ENCODE measurements at places on chromosomes 2 and 18. TPM values are rescaled to one million over a fixed set of nuclear protein-coding genes. Genes with fewer than 3 reads are reported as not detected.

DNA sequence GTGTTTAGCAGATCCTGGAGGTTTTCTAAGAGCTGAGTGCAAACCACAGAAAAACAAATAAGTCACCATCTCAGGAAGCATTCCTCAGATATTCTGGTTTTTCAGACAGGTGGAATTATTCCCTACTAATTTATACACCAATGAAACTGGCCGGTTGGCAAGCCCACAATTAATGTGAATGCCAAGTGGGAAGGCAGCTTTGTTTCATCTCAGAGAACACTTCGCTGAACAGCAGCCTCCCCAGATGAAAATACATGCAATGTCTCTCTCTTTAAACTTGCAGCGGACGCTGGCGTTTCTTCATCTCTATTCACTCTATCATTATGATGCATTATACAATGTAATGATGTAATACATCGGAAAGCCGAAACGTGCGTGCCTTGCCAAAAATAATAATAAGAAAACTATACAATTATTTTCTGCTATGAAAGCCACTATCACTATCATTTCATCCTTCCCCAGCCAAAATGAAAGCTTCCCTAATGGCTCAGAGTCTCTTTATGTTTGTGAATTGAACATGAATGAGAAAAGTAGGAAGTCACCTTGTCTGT is 649.4 kb downstream of the BCL11A start:
- no peaks in the 10 kb centered on the region for H3K27me3 ChIP-seq
- H3K27ac ChIP-seq, result no peak overlapping the region
- DNase-seq, result no peak
- H3K4me1 ChIP-seq, result no peaks in the 10 kb centered on the region
- H3K36me3 ChIP-seq, result no peaks in the 10 kb centered on the region

DNA sequence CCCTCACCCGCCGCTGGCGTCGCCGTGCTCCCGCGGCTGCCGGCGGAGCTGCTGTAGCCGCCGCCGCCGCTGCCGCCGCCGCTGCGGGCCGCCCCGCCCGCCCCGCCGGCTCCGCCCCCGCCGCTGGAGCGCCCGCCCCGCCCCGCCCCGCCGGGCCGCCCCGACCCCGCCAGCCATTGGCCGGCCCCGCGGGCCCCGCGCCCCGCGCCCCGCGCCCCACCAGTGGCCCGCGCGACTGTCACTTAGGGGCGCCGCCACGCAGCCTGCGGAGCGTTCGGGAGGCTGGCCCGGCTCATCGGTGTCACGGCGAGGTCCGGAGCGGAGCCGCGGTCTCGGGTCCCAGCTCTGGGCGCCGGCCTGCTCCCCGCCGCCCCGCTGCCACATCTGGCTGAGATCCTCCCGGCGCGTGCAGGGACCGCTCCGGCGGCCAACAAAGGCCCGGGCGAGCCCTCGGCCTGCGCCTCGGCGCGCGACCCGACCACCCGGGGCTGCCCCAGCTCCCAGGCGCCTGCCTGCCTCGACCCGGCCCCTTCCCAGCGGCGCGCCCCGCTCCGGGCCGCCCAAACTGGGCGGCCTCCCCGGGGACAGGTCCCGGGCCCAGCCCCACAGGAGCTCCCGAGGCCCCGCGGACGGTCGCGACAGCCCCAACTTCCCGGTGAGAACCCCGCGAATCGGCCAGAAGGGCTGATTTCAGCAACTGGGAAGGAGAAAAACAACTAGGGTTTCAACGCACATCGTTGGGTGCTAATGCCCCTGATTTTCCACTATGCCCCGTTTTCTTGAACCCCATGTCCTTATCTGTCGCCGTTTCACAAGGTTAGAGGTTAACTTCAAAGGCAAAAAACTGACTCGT is at the start of gene MGAT4A:
Gene MGAT4A, minus strand, starts transcription at position 92 of the 853 bp plus-strand sequence. CDS start 4,800 bp downstream, outside the sequence.
- DNase-seq, result no peak
- H3K36me3 ChIP-seq, result no peaks in the 10 kb centered on the region
- H3K4me3 ChIP-seq, result peak within 1 kb of the TSS; percentile 50
- peaks cover 27% of the 10 kb centered on the region for H3K27me3 ChIP-seq
- no peak within 1 kb of the TSS for H3K27ac ChIP-seq
- H3K4me1 ChIP-seq, result peaks cover 4% of the 10 kb centered on the region

- no peaks in the 10 kb centered on the region for H3K36me3 ChIP-seq
- H3K27me3 ChIP-seq, result no peaks in the 10 kb centered on the region
- DNase-seq, result no peak
- H3K4me1 ChIP-seq, result no peaks in the 10 kb centered on the region
Observed at GRCh38 chr2:101718993-101719571, 21.6 kb downstream of the MAP4K4 start.

DNA sequence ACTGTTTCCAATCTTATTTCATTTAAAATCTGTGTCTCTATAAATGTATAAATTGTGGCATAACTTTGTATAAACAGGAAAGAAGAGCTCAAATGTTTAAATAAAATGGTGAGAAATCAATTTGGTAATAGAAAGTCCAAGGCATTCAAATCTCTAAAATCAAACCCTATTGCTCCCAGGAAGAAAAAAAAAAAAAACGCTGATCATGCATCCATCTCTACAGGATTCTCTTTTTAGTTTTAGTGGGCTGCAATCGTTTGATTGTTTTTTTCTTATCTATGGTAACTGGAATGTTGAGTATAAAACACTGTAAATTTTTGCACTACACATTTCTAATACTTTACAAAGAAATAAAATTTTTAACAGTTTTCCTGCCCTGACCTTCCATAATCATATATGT is 75.6 kb downstream of the NCKAP1 start:
- no peak overlapping the region for H3K27ac ChIP-seq
- no peaks in the 10 kb centered on the region for H3K27me3 ChIP-seq
- no peak overlapping the region for H3K4me3 ChIP-seq
- peaks cover 29% of the 10 kb centered on the region for H3K36me3 ChIP-seq
- no peak for DNase-seq

DNA sequence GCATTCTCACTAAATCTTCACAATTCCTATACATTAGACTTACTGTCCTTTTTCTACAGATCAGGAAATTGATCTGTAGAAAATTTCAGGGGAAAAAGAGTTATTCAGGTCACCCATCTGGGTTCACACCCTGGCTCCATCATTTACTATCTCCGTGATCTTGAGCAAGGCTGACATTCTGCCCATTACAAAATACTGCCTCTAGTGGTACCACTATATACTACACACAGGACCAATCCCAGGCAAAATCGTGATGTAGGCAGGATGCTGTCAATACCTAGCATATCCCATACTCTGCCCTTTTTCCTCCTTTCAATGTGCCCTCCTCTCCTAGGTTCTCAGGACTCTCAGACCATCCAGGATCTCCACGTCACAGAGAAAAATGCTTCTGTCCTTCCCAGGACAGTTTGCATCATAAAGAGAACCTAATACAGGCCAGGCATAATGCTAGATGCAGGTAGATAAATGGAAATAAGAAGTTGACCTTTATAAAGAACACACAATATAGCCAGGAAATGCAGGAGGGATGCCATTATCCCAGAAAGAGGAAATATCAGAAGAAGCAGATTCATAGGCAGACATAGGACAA is 101.9 kb downstream of the CDH20 start:
- no peaks in the 10 kb centered on the region for H3K36me3 ChIP-seq
- H3K27me3 ChIP-seq, result no peaks in the 10 kb centered on the region
- no peaks in the 10 kb centered on the region for H3K4me1 ChIP-seq

The RESP18 gene
- not detected for total RNA-seq

GRCh38 chr2:3645745-3646389 is 12.1 kb upstream of the ALLC start:
- H3K4me3 ChIP-seq, result no peak overlapping the region
- no peak for DNase-seq
- H3K36me3 ChIP-seq, result no peaks in the 10 kb centered on the region
- H3K4me1 ChIP-seq, result peaks cover 4% of the 10 kb centered on the region
- H3K27ac ChIP-seq, result no peak overlapping the region

The PTPRM gene
- 1.6 TPM for total RNA-seq

DNA sequence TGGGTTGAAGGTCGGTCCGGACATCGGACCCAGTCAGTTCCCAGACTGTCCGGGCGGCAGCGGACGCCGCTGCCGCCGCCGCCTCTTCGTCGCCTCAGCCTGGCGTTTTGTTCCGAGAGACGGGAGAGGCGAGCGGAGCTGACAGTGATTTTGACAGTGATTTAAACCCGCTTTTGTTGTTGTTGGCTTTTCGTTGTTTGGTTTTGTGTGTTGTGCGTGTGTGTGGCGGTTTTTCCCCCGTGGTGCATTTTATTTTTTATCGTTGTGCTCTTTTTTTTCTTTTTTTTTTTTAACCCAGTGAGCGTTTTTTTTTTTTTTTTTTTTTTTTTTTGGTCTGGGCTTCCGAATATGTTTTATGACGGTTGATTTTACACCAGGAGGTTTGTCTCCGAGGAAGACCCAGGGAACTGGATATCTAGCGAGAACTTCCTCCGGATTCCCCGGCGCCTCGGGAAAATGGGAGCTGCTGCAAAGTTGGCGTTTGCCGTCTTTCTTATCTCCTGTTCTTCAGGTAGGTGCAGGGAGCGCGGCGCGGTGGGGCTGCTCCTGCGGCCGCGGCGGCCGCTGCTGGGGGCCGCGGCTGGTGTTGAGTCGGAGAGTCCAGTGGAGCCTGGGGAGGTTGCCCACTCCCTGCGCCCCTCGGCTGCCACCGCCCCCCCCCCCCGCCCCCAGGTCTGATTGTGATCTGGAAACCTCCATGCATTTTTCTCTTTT is at the start of gene ACVR2A:
Gene ACVR2A, plus strand, starts transcription at position 333 of the 714 bp plus-strand sequence. Its CDS starts 124 bp downstream, at position 457.
- H3K27ac ChIP-seq, result peak within 1 kb of the TSS; percentile 88
- peaks cover 12% of the 10 kb centered on the region for H3K27me3 ChIP-seq
- peaks cover 16% of the 10 kb centered on the region for H3K4me1 ChIP-seq
- H3K36me3 ChIP-seq, result peaks cover 5% of the 10 kb centered on the region
- no peak for DNase-seq

DNA sequence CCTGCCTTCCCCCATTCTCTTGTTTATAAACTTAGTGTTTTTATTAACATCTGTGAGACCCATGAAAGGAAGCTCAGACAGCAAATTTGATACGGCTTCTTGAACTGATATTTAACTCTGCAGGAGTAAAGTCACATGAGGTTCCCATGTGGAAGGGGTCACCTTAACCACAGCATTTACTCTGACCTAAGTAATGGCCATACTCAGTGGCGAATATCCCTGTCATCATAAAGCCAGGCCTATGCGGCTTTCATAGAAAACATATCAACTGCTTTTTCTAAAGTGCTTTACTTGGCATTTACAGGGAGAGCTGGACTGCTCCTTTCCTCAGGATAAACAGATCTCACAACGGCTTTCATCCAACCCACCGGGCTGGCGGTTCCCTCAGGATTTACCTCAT is 9.0 kb downstream of the REG1A start:
- H3K36me3 ChIP-seq, result no peaks in the 10 kb centered on the region
- H3K27me3 ChIP-seq, result no peaks in the 10 kb centered on the region
- DNase-seq, result no peak
- H3K27ac ChIP-seq, result no peak overlapping the region
- no peaks in the 10 kb centered on the region for H3K4me1 ChIP-seq

The ANO7 gene
- 6.9 TPM for total RNA-seq

The ALK gene
- not detected for total RNA-seq

DNA sequence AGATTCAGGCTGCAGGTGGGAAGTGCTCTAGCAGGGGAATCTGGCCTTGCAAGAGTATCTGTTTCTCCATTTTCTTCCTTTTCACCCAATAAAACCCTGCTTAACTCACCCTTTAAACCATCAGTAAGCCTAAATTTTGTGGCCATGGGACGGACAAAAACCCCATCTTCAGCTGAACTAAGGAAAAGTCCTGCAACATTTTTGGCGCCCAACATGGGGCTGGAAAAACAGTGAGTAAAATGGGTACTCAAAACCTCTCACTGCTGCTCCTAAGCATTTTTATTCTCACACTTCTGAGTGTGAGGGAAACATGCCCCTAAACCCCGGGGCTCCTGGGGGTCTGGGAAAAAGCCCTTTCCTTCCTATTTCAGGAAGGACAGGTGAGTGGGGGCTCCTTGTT is 414.3 kb downstream of the ZNF804A start:
- H3K27ac ChIP-seq, result no peak overlapping the region
- no peaks in the 10 kb centered on the region for H3K27me3 ChIP-seq
- H3K36me3 ChIP-seq, result no peaks in the 10 kb centered on the region
- H3K4me3 ChIP-seq, result no peak overlapping the region
- no peaks in the 10 kb centered on the region for H3K4me1 ChIP-seq
- no peak for DNase-seq

The GATA6 gene
- total RNA-seq, result 0.51 TPM

DNA sequence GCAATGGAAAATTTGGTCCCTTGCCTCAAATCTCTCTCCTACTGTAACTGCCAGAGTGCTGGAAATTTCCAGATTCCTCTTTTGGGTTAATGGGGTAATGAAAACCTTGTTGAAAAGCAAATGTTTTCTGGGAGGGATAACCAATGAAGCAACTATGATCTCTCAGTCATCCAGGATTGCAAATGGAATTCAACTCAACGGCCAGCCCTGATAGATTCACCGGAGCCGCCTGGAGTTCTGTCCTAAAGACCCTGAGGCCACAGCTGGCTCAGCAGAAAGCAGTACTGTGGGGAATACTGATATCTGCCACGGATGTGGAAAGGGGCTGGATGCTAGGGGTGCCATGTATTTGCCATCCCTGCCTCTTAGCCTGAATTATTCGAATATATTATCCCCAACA is 167.8 kb downstream of the NRP2 start:
- no peaks in the 10 kb centered on the region for H3K36me3 ChIP-seq
- no peak overlapping the region for H3K4me3 ChIP-seq
- H3K4me1 ChIP-seq, result no peaks in the 10 kb centered on the region
- no peak overlapping the region for H3K27ac ChIP-seq

DNA sequence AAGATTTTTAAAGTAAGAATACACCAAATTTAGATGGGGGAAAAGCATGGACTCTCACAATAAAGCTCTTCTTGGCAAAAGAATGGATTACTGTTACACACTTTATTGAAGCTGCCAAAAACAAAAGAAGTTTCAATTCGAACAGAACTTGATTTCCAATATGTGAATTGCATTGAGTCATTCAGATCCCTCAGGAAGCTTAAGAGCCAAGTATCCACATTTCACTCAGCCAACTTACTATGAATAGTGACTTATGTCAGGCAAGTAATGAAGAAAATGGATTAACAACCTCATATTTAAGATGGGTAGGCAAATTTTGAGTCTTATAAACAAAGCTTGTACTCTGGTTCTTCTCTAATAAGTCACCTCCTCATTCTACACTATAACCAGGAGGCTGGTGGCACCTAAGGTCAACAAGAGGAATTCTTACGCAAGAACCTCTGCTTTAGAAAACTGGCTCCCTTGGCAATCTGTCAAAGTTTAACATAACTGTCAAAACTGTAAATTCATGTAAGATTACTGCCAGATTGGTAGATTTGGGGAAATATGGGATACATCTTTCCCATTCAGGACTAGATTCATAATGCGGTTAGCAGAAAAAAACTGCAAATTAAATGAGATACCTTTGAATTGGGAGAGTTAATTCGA is 6.0 kb downstream of the HADHA start:
- no peaks in the 10 kb centered on the region for H3K27me3 ChIP-seq
- DNase-seq, result no peak
- H3K4me3 ChIP-seq, result no peak overlapping the region
- H3K27ac ChIP-seq, result no peak overlapping the region
- peaks cover 25% of the 10 kb centered on the region for H3K36me3 ChIP-seq

GRCh38 chr2:241041589-241042158 is 43.3 kb downstream of the SNED1 start:
- no peak for DNase-seq
- H3K27me3 ChIP-seq, result no peaks in the 10 kb centered on the region
- H3K27ac ChIP-seq, result no peak overlapping the region
- no peaks in the 10 kb centered on the region for H3K4me1 ChIP-seq
- no peak overlapping the region for H3K4me3 ChIP-seq
- no peaks in the 10 kb centered on the region for H3K36me3 ChIP-seq

- DNase-seq, result no peak
- H3K4me1 ChIP-seq, result no peaks in the 10 kb centered on the region
- H3K27ac ChIP-seq, result no peak overlapping the region
- no peaks in the 10 kb centered on the region for H3K36me3 ChIP-seq
Observed at GRCh38 chr2:31556940-31557339, 23.8 kb downstream of the SRD5A2 start.
